ENCODE measurements at places on chromosomes 12 and 14.

GRCh38 chr12:3544296-3544965 lies 53.4 kb downstream of the PRMT8 start:
- ATAC-seq = no peak

- no peak for ATAC-seq
Observed at GRCh38 chr12:62599854-62600437, 133.3 kb downstream of the MON2 start.

- no peak for ATAC-seq
Observed at GRCh38 chr14:60505448-60505847, 3.5 kb upstream of the SIX6 start.

- no peak for ATAC-seq
Observed at GRCh38 chr14:20180486-20180885, 10.2 kb upstream of the OR11G2 start.

Data from esophagus mucosa (tissue), 1 donor.